ENCODE measurements at places on chromosomes 5 and 9.

DNA sequence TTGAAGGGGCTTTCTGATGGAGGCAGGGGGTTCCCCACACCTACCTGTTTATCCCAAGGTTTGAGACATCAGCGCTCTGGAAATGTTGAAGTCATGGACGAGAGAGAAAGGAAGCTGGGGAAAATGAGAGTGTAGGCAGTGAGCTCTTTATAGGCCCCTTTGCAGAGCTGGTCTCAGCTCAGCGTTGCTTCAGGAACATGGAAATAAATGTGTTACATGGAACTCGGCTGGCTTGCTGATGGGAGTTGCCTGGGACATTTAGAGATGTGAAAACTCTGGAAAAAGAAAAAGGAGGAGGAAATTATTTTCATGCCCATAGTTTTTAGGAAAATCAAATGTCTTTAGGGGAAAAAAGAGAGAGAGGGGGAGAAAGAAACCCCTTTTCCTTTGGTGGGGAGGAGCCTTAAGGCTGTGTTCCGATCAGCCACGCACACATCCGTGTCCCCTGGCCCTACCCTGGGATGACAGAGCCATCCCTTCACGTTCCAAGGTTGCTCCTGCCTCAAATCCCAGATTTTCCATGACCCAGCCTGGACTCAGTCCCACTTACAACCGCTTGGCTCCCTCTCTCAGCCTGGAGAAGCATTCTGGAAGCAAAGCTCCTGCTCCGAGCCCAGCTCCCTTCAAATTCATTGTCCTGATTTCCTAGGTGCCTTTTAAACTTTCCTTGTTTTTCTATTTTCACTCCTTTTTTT, 78.3 kb downstream of the COL27A1 start:
- DNase-seq = no peak

DNA sequence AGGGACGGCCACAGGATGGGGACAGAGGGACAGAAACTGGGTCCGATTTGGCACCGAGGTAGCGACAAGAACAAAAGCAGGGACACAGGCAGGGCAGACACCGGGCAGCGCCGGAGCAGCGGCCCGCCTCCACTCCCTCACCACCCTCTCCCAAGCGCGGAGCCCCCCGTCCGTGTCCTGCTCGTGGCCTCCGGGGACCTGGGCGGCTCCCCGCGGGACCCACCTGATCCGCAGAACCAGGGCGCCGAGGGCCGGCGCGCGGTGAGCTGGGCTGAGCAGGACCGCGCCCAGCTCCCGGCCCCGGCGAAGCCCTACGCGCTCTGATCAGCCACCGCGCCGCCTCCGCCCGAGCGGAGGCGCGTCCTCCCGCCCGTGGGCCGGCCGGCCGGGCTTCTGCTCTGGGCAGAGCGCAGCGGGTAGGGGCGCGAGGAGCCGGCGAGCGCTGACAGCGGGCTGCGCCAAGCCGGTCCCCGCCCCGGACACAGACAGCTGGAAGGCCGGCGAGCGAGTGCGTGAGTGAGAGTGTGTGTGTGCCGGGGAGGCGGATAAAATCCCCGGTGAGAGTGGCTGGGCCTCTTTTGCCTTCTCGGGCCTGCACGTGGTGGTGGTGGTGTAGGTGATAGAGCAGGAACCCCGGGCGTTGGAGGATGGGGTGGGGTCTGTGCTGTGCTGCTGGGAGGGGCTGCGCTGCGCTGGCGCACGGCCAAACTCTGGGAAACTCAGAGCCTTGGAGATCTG, at the start of gene GGTA1:
Gene GGTA1, minus strand, starts transcription at position 418 of the 738 bp plus-strand sequence. CDS start 31,922 bp downstream, outside the sequence.
- DNase-seq = no peak

DNA sequence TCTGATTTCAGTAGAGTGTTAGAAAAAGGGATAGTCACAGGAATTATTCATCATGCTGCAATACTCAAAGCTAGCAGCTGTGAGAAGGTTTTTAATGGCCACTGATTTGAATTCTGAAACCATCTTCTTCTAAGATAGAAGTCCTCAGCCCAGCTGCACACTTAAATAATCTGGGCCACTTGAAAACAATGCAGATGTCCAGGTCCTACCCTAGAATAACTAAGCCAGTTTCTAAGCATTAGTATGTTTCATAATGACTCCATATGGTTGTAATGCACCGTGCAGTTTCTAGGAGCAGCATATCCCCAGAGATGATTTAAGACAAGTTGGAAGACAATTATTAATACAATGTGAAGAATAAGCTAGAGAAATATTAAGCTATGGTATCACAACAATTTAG, 159.9 kb upstream of the FBXL17 start:
- no peak for DNase-seq

DNA sequence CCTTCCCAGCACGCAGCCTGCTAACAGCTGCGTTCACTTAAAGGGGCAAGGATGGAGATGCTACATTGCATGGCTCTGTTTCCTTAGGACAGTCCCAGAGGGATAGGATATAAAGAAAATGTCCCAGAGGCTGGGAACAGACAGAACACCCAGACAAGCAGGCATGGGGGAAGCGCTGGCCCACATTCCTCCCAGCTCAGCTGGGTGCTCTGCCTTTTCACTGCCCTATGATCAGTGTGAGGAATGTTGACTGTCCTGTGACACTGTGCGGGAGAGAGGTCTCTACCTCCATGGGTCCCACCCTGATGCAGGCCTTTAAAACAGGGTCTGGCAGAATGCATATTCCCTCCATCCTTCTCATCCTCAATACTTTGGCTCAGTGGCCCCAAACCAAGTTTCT, 459.4 kb upstream of the DMAC1 start:
- no peak for DNase-seq

DNA sequence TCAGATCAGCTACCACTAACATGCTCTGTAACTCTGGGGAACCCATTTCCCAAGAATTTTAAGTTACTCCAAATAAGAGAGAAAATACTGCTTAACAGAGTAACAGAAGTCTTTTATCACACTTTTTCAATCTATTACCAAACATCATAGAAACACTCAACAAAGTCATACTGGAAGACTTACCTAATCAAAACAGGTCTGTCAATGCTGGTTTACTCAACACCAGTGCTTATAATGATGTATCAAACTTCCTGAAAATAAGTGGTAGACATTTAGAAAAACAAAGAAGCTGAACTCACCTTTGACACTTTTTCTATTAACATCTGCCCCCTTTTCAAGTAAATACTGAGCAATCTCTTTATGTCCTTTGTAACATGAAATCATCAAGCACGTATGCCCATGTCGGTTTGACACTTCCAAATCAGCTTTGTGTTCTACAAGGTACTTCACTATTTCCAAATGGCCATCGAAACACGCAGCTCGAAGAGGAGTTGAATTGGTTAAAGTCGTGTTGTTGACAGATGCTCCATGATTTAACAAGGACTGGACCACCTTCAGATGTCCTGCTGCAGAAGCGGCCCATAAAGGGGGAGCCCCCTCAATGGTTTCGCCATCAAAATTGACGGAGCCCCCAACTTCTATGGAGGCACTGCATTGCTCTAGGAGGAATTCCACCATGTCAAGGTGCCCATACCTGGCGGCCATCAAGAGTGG, 1.8 kb downstream of the FEM1C start:
- no peak for DNase-seq

DNA sequence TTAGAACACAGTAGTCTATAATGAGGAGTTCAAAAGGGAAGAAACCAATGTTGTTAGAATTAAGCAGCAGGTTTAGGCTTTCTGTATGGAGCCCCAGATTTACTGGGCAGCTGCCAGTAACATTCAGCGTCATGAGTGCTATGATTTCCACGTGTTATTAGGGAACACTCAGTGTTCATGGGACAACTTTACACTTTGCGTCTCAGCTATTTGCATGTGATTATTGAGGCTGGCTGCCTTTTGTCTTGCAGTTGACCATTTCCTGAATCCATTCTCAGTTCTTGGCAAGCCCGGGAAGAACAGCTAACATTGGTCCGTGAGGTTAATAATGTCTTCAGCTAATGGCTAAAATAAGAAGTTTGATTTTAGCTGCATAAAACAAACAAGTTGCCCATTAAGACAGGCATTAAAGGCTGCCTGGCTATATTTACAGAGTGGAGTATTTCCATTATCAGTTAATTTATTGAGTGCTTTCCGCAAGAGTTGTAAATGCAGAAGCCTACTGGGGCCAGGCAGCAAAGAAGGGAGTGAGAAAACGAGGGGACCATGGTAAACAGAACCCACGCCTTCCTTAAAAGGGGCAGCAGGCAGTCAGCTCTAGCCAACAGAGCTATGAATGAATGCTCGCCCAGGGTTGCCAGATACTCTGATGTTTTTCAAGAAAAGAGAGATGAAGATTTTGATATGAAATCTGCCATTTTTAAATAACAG, 120.9 kb downstream of the PIP5K1B start:
- DNase-seq = no peak

GRCh38 chr9:36093384-36093783, 43.1 kb upstream of the GLIPR2 start:
- DNase-seq = no peak

- no peak for DNase-seq
Measured at GRCh38 chr5:161544350-161544765, 2.2 kb downstream of the GABRB2 start.

DNA sequence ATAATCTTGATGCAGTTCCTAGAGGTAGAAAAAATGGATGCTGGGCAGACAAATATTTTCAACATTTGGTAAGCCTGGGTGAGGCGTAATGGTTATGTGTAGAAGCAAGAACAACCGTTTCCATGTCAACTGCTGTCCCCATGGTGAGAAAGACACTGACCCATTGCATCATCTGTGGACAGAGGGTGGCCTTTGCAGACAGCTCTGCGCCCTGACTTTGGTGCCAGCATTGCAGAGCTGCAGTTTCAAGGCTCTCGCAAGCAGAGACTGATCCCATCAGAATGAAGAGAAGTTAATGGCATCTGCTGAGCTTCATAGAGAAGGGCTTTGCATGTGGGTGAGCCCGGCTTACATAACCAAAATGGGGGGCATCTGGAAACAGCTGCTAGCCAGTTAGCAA, 179.0 kb upstream of the ADRA1B start:
- no peak for DNase-seq

- DNase-seq = no peak
Measured at GRCh38 chr9:95495529-95495928, 21.2 kb downstream of the PTCH1 start.

GRCh38 chr9:120212153-120212852, 367.7 kb downstream of the CDK5RAP2 start:
- no peak for DNase-seq

- DNase-seq = no peak
Measured at GRCh38 chr9:133600739-133601138, 8.4 kb downstream of the FAM163B start.

- no peak for DNase-seq
Measured at GRCh38 chr5:41885286-41885685, 15.1 kb upstream of the OXCT1 start.

GRCh38 chr5:131693894-131694293, 58.9 kb upstream of the RAPGEF6 start:
- no peak for DNase-seq

DNA sequence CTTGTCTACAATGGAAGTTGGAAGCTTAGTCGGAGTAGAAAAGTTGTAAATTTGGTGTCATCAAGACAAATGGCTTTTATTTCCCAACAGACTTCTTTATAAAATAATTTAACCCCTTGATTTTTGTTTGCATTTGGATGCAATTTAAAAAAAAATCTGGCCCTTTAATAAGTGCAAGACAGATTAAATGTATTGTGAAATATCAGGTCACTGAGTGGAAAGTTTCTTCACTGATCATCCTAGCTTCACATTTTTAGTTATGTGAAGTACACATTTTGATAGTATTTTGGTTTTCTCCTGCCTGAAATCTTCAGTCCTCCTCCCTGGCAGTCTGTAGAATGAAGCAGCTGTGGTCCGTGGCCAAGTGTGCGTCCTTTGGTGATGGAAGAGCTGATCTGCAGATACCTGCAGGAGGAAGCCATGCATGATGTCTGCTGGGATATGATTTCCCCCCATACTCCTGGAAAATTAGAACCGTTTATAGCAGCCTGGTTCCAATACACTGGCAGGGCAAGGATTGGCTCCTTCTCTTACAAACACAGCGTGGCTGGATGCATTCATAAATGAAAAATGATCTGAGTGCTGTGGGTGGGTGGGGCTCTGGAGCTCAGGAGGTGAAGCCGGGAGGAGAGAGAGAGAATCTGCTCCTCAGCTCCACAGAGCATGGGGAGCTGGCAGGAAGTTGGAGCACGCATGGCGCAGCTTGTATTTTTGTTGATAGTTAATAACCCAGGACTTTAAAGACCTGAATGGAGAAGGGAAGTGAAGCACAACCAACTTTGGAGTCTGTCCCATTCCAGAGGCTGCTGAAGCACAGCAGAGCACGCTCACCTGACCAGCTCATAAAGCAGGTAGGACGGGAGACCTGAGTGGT, 238.4 kb downstream of the GOLPH3 start:
- DNase-seq = no peak

DNA sequence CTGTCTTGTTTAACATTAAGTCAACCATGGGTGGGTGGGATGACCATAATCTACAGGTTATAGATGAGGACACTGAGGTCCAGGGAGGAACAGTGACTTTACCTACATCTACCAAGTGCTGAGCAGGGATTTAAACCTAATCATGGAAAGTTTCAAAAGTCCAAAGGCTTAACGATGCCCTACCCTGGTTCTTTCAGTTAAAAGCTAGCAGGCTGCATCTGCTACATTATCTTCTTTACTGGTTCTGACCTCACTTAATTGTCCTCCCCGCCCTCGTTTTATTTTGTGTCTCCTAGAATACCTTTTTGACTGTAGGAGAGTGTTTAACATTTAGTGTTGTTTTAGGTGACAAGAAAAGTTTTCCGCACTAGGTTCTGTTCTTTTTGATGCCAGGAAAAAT, 735.2 kb downstream of the TLR4 start:
- no peak for DNase-seq

DNA sequence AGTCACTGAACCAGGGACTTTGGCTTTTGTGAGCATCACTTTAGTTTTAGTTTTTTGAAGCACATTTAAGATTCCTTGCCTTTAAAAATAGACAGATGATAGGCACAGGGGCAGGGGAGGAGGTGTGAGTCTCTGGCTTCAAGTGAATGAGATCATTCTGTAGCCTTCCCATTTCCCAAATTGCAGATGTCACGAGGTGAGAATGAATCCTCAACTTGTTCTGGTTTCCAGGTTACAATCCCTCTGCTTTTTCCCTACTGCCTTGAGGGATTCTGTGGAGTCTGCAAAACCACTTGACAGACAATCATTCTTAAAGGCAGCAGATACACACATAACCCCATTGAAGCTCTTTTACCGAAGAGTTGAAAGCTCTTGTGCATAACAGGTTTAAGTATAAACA, 332.4 kb downstream of the DMAC1 start:
- DNase-seq = no peak

DNA sequence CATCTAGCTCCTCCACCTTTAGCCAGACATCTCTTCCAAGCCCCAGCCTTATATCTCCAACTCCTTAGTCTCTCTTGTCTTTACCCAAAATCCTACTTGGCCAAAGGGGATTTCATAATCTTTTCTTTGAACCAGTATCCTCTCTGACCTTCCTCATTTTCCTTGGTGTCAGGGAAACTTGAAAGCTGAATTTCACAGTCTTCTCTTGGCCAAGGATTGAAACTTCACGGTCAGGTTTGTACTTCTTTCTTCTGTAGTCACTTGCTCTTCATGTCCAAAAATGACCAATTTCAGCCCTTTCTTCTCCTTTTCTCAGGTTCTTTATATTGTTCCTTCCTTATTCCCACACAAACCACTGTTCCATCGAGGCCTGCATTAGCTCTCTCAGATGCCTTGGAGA, 473.7 kb upstream of the KLF4 start:
- DNase-seq = no peak
